ENCODE measurements at places on chromosomes 11 and 22. TPM values are rescaled to one million over a fixed set of nuclear protein-coding genes. Genes with fewer than 3 reads are reported as not detected.

DNA sequence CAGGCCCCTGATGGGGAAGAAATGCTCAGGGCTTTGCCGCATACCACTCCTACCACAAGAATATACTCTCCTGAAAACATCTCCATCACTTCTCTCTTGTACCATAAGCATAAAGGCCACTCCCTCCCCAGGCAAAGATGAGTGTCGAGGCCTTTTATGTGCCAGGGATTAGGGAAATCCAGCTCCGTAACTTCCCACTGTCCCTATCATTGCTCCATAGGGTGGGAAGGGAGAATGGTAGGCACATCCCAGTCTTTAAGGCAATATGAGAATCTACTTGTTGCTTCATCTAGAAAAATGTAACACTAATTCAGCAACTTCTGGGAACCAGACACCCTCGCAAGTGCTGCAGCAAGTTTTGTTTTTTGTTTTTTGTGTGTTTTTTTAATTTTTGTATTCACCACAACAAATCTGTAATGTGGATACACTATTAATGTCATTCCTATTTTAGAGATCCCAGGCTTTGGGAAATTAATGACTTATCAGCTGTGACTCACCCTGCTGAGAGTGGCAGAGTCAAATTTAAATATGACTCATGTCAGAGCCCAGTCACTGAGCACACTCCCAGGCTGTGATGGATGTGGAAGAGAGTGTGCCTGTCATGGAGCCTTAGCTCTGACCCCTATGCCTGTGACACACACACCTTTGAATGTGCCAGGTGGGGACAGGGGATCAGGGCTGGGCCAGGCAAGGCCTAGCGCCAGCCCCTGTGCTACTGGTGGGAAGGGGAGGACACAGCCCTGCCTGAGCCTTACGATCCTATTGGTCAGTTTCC is 23.4 kb downstream of the PANX1 start:
- no peak for DNase-seq

DNA sequence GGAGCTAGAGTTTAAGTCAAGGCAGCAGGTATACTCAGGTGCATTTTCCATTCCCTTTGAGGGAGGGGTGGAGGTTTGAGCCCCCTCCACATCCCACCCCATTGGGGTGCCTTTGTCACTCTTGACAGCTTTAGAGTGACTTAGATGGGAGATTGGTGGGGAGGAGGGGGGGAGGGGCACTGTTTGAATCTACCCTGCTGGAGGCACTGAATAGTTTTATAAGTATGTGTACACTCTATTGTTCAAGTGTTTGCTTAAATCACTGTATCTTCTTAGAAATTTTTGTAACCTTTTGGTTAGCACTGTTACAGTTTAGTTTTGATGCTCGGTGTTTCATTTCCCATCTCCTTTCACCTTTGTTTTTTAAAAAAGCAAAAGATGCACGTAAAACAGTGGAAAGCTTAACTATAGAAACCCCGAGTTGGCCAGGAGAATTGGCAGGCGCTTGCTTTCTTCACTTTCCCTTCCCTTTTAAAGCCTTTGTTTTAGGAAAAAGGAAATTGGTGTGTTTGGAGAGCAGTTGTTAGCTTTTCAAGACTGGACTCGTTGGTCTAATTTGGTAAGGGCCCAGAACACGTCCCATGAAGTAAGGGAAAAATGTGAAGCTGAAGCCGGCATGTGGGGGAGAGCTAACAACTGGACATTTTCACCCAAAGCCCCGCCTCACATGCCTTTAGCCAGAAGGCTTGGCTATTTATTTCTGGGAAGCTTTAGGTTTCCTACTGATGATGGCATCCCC is 42.8 kb downstream of the TNRC6B start:
- DNase-seq, result no peak

DNA sequence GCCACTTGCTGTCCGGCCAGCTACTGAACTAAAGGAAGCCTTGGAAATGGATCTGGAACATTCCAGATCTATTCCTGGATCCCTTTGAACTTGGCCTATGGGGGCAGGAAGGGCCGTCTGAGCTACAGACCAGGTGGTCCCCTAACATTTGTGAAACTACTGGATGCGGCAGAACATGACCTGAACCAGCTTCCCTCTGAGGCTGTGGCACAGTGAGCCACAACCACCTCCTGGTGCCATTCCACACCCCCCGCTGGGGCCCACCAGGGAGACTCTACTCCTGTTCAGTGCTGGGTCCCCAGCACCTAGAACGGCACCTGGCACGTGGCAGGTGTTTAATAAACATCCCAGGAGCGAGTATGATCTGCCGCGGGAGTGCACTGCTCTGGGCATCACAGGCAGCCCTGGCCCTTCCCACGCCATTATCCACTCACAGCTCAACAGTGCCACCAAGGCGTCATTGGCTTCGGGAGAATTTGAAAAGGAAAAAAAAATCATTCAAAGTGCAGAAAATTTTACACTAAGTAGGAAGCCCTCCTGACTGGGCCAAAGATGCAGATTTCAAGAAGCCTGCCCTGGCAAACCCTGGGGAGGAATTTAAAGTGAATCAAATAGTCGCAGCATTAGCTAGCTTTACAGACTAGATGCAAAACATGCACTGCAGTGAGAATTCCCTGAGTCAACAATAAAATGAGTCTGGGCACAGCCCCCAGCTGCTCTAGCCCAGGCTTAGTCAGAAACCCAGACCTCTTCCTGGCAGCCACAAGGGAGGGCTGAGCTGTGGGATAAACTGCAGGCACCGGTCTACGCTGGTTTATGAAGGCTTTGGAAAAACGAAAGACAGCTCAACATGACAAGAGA is 14.3 kb upstream of the EFCAB6 start:
- DNase-seq, result no peak

- no peak for DNase-seq
These were observed 33.6 kb upstream of the FIBIN start for GRCh38 chr11:26960281-26960680.

The ST3GAL4 gene
- polyA plus RNA-seq, result 8.3 TPM

The PTGDR2 gene
- polyA plus RNA-seq, result 2.2 TPM
